ENCODE measurements at places on chromosomes 6 and 20.

DNA sequence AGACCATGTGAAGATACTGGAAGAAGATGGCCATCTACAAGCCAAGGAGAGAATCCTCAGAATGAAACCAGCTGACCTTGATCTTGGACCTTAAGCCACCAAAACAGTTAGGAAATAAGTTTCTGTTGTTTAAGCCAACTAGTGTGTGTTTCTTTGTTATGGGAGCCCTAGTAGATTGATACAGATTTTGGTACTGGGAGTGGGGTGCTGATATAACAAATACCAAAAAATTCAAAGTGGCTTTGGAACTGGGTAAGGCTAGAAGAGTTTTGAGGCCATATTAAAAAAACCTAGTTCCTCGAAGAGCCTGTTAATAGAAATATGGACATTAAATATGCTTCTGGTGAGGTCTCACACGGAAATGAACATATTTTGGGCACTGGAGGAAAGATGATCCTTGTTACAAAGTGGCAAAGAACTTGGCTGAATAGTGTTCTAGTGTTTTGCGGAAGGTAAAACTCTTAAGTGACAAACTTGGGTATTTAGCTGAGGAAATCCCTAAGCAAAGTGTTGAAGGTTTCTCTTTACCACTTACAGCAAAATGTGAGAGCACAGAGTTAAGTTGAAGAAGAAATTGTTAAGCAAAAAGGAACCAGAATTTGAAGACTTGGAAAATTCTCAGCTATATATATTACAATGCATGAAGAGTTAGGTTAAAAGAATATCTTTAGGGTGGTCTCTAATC, 55.1 kb upstream of the CD83 start:
- DNase-seq: no peak

GRCh38 chr20:40880729-40881109, 147.9 kb upstream of the TOP1 start:
- no peak for DNase-seq

DNA sequence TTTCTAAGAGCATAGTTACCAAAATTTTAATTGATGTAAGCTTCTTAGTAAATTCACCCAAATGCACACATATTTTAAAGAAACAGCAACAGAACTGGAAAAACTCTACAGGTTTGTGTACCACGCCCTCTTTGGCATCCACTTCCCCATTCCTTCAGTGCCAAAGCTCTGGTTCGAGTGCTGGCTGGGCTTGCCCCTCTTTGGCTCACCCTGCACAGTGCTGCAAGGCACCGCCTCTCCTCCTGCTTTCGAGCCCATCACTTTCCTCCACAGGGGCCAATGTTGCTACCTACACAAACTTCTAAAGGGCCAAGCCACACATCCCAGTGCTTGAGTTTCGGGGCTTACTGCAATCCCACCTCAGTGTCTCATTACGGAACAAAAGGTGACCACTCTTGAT, 9.6 kb downstream of the LRP11 start:
- DNase-seq: no peak

DNA sequence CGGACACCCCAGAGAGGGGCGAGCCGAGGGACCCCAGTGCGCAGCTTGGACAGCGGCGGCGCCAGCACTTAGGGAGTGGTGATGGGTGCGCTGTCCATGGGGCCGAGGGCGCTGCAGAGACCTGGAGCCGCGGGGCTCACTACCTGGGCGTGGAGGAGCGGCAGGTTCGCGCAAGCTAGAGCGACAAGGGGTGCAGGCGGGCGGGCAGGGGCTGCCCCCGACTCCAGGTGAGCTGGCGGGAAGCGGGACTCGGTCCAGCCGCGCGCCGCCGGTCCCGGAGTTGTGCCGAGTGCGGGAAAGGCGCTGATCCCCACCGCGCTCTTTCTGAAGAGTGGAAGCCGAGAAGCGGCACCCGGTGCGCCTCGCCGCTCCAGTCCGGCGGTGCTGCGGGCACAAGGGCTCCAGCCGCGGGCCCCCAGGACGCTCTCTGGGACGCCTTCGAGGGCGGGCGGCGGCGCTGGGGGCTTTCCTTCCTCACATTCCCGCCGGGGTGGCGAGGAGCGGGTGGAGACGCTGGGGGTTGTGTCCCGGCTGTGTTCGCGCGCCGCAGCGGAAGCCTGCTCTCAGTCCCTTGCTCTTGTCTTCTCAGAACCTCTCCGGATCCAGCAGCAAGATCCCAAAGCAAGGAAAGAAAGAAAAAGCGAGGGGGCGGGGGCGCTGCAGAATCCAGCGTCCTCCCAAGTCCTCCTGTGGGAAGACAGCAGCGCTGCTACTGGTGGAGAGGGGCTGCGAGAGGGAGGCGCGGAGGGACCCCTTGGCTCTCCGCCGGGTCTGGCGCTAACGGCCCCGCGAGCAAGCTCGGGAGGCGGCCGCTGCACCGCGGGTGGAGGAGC, at the start of gene B3GAT2:
TSS of gene B3GAT2 (minus strand) at position 610 of the 833 bp plus-strand sequence. CDS start 631 bp downstream, outside the sequence.
- DNase-seq: no peak

DNA sequence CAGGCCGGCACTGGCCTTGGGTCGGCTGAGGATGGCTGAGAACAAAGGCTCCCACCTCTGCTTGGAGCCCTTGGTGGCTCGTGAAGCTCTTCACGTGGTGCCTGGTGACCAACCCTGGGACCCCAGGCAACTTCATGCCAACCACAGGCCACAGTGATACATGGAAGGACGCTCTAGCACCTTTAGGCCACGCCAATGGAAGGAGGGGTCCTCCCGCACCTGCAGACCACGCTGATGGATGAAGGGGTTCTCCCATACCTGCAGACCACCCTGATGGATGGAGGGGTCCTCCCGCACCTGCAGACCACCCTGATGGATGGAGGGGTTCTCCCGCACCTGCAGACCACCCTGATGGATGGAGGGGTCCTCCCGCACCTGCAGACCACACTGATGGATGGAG, 62.5 kb downstream of the ERMARD start:
- DNase-seq: no peak

DNA sequence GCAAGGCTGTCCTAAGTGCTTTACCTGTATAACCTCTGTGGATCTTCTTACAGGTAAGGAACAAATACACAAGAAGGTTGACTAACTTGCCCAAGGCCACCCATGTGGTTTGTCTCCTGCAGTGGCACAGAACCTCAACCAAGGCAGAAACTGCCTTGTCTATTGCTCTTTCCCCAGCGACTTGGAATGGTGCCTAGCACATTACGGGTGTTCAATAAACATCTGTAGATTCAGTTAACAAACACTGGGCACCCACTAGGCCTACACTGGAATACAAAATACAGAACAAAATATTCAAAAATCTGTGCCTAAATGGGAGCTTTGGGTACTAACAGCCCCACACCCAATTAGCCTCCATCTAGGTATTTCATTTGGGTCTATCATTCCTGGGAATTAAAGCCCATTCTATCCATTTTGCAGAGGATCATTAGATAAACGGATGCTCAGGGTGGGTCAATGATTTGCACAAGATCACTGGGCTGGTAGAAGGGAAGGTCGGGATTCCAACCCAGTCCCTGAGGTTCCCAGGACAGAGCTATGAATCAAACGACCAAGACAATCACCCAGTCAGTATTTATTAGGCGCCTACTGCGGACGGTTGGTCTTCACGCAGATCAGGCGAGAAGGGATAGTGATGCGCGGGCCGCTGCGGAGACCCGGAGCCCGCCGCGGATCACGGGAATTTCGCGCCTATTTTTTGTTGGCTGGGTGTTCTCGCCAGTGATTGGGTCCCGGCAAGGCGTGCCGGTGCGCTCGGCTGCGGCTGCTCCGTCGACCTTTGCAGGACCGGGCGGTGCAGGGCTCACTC, at the start of gene STK35:
TSS of gene STK35 (plus strand) at position 771 of the 808 bp plus-strand sequence. CDS start 55 bp downstream, outside the sequence.
- peak; percentile 27 for DNase-seq

- DNase-seq: no peak
These were observed 302.1 kb upstream of the SYNCRIP start for GRCh38 chr6:85944776-85945175.

DNA sequence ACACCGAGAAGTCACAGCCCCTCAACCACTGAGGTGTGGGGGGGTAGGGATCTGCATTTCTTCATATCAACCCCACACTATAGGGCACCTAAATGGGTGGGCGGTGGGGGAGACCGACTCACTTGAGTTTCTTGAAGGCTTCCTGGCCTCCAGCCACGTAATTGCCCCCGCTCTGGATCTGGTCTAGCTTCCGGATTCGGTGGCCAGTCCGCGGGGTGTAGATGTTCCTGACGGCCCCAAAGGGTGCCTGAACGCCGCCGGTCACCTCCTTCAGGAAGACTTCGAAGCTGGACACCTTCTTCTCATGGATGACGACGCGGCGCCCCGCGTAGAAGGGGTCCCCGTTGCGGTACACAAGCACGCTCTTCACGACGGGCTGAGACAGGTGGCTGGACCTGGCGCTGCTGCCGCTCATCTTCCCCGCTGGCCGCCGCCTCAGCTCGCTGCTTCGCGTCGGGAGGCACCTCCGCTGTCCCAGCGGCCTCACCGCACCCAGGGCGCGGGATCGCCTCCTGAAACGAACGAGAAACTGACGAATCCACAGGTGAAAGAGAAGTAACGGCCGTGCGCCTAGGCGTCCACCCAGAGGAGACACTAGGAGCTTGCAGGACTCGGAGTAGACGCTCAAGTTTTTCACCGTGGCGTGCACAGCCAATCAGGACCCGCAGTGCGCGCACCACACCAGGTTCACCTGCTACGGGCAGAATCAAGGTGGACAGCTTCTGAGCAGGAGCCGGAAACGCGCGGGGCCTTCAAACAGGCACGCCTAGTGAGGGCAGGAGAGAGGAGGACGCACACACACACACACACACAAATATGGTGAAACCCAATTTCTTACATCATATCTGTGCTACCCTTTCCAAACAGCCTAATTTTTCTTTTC, at the start of gene DCDC2:
TSS of gene DCDC2 (minus strand) at position 724 of the 883 bp plus-strand sequence. CDS start at position 415, 309 bp downstream.
- DNase-seq: no peak

GRCh38 chr20:59482351-59483187, 121.8 kb upstream of the PHACTR3 start:
- DNase-seq: no peak

DNA sequence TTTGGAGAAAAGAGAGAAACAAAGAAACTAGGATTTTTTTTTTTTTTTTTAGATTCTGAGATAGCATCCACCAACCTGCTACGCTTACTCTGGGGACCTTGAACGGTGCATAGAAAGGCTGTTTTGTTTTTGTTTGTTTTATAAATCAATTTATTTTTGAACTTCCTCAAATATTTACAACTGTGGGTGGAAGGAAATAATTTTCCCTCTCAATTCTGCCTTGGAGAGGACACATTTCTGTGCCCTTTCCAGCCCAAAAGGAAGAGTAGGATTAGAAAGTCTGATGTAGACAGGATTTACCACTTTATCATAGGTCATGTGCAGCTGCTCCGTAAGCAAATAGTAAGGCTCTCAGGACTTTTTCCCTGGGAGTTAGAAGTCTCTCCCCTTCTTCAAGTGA, 190.5 kb downstream of the NKAIN2 start:
- no peak for DNase-seq

- DNase-seq: no peak
These were observed 19.0 kb upstream of the PTPN1 start for GRCh38 chr20:50491168-50491567.

DNA sequence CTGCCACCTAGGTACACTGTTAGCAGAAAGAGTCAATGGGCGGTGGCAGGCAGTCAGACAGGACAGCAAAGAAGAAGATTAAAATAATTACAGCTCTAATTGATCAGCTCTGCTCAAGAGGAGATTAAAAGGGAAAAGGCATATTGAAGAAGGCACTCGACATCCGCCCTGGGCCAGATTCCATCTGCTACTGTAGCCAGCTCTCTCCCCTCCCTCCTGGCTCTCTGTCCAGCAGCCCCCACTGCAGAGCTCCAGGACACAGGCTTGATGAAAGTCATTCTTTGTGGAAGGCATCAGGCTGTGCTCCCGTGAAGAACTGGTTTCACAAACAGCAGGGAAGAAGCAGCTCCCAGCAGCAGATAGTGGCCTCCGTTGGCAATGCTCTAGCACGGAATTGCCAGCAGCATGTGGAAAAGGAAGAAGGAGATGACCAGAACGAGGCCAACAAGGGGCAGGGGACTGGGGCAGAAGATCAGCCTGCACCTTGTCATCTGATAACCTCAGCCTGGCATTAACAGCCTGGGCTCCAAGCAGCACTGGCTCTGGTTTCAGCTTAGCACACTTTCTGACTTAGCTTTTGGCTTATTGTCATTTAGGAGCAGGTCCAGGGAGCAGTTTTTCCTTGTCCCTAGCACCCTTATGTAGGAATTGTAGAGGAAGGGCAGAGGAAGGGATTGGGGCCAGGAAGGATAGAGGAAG, 465.9 kb downstream of the KIF16B start:
- DNase-seq: no peak

GRCh38 chr6:89690944-89691324, 52.4 kb upstream of the LYRM2 start:
- no peak for DNase-seq

DNA sequence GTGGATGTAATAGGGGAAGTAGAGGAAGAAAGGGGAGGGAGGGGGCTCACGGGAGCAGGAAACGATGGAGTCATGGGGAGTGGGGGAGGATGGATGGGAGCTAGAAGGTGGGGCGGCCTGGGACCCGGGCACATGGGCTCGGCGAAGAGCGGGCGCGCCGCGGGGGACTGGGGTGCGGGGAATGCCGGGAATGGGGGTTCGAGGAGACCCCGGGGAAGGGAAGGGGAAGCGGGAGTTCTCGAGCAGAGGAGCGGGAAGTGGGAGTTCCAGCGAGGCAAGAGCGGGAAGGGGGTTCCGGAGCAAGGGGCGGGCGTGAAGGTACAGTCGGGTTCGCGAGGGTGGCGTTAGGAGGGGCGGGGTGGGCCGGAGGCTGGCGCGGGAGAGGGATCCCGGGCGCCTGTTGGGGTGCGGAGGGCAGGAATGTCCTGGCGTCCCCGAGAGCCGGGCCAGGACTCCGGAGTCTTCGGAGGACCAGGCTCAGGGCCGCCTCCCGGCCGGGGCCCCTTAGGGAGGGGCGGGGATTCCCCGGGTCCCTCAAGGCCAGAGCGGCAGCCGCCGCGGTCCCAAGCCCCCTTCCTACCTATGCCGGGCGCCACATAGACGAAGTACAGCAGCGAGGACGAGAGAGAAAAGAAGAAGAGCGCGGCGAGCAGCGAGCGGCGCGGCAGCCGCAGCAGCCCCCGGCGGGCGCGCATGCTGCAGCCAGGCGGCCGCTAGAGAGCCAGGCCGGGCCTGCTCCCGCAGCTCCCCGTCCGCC, 504 bp downstream of the B4GALT5 start:
- no peak for DNase-seq

DNA sequence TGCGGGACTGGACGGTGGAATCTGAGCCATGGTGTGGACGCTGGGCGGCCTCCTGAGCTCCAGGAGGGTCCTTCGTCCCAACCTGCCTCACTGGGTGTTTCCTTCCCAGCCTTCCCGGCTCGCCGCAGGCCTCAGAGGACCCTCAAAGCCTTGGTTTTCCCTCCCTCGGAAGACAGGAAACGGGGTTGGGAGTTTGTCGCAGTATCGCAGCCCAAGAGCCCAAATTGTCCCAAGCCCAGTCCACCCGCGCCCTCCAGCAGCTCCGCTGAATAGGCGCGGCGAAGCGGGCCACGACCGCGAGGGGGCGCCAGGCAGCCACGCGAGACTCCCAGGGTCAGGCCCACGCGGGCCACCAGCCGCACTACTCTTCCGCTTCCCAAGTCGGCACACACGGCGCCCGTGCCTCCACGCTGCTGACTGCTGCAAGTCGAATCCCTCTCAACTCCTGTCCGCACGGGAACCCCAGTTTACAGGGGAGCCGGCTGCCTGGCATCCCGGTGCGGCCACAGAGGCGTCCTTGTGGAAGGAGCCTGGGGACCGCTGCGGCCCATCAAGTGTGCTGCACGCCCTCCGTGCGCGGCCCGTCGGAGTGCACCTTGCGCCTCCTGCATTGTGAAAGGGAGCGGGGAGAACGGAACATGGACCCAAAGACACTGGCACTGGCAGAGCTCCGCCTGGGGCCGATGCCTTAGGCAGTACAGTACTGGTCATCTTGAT, 40.4 kb upstream of the HMGA1 start:
- DNase-seq: peak; percentile 35
